T47D (cell line): ENCODE measurements at places on chromosomes 5 and 9.

DNA sequence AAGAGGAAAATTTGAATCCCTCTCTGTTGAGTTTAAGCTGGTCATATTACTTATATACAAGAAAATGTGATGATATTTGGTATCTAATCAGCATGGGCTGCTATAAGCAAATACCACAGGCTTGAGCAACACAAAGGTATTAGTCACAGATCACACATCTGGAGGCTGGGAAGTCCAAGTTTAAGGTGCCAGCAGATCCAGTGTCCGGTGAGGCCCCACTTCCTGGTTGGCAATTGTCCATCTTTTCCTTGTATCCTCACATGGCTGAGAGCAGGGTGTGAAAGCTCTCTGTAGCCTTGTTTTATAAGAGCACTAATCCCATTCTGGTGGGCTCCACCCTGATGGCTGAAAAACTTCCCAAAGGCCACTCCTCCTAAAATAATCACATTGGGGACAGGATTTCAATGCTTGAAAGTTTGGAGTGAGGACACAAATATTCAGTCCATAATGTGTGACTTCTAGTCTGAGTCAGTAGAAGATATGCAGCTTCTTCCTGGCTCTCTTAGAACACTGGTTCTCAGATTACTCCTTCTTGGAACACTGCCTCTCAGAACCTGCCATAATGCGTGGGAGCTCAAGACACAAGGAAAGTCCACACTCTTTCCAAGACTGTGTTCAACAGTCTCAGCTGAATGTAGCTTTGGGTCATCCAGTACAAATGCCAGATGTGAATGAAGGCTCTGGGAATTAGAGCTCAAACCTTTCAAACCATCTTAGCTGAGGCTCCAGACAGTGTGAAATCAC is 124.1 kb downstream of the PRDM9 start:
- DNase-seq: no peak

- DNase-seq: no peak
Observed at GRCh38 chr9:36834736-36835135, 199.3 kb downstream of the PAX5 start.

- no peak for DNase-seq
Observed at GRCh38 chr5:124698770-124699169, 47.7 kb downstream of the ZNF608 start.

DNA sequence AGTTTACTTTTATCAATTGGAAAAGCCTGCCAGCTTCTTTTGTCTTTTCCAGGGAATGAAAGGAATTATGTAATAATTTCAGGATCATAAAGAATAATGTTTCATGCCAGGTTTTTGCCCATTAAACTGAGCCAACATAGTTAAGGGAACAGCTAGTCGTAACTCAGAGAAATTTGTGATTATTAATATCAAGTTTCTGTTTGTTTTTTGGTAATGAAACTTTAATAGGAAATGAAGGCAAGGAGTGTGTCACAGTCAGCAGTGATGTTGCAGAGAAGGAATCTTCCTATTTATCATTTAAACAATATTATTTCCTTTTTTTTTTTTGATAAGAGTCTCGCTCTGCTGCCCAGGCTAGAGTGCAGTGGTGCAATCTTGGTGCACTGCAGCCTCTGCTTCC is 10.7 kb downstream of the NFIL3 start:
- no peak for DNase-seq

- DNase-seq: no peak
Observed at GRCh38 chr5:99926463-99926862, 608.7 kb upstream of the FAM174A start.

GRCh38 chr5:145667742-145668141 is 167.4 kb downstream of the PRELID2 start:
- no peak for DNase-seq

- no peak for DNase-seq
Observed at GRCh38 chr5:13143214-13143613, 801.3 kb downstream of the DNAH5 start.

GRCh38 chr5:137642091-137642490 is 93.8 kb downstream of the KLHL3 start:
- DNase-seq: no peak

DNA sequence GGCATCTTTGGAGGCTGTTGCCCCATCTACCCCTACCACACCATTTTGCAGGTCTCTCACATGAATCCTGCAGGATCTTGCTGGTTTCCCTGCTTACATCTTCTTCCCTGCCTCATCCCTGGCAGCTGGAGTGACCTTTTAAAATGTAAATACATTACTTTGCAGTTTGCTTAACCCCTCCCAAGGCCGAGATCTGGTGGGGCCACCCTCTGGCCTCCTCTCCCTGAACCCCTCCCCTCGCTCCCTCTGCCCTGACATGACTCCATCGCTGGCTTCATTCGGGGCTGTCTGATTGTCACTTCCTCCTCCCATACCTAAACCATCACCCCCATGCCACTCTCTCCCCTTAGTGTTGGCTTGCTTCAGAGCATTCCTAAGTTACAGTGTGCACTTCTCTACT is 12.6 kb upstream of the PALM2AKAP2 start:
- no peak for DNase-seq
